ENCODE measurements at places on chromosomes 3 and 15.

GRCh38 chr15:56366211-56366610 is 985 bp downstream of the TEX9 start:
- no peak for DNase-seq

GRCh38 chr3:140942221-140943104 is 827 bp downstream of the SLC25A36 start:
- DNase-seq = peak; percentile 2

DNA sequence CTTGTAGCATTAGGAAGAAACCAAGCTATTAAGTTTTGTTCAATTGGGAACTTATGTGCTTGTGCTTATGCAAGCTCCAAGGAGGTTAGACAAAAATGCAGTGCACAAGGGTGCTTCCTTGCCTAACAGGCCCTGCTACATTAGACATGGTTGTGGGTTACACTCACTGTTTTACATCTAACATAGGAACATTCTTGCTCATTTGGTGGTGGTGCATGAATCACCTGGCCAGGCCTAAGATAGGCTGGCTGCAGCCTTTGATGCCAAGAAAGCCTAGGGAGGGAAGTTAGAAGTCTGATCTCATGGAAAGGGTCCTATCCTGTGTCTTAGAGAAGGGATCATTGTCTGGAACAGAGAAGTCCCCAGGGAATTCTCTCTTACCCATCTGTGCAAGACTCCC is 43.5 kb downstream of the CA12 start:
- no peak for DNase-seq

- DNase-seq = no peak
Measured at GRCh38 chr3:57004229-57004628, 56.2 kb upstream of the SPATA12 start.

GRCh38 chr15:54840621-54841398 is 355.9 kb downstream of the RSL24D1 start:
- DNase-seq = no peak

DNA sequence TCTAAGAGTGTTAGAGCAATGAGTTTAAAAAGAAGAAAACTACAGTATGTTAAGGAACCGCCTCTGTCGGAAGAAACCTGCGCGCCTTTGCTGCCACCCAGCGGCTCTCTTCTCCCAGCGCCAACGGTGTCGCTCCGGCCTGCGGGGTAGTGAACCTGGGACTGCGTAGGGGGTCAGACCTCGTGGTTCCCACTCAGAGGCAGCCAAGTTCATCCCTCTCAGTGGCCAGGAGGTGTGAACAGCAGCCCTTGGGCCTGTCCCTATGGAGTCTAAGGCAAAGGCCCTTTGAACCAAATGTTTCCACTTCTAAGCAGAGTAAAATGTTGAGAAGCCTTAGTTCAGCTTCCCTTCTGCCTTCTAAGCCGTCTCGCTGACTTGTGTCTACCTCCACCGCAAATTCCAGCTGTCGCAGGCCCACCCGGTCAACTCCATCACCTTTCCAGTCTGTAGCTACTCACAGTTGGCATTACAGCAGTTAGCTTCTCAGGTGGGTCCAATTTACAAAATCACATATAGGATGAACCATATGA is 980 bp upstream of the RAB27A start:
- DNase-seq = peak; percentile 66

GRCh38 chr15:41512940-41513505 is 604 bp downstream of the LTK start:
- DNase-seq = no peak

- no peak for DNase-seq
Measured at GRCh38 chr3:158864492-158864891, 62.6 kb downstream of the MFSD1 start.

GRCh38 chr15:96064351-96064756 is 266.1 kb upstream of the NR2F2 start:
- no peak for DNase-seq

GRCh38 chr3:95277613-95278012 is 1214.8 kb downstream of the NSUN3 start:
- DNase-seq = no peak

- no peak for DNase-seq
Measured at GRCh38 chr3:189983612-189984011, 137.1 kb downstream of the P3H2 start.

GRCh38 chr3:171977441-171977840 is 61.9 kb upstream of the FNDC3B start:
- DNase-seq = no peak

- DNase-seq = no peak
Measured at GRCh38 chr15:61661791-61662190, 398.5 kb downstream of the VPS13C start.

DNA sequence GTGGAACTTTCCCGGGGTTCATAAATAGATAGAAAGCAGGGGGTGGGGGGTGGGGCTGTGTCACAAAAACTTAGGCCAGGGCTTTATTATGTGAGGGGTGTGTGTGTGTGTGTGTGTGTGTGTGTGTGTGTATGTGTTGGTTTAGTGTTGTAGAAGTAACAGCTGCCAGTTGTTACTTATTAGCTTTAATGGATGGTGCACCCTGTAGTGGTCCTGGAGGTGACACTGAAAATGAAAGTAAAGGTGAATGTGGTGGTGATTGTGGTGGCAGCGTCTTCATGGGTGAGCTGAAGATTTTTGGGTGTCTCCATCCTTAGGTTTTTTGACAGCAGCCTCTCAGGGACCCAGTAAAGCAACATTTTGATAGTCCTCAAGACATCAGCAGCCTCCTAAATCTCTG is 449.9 kb downstream of the PDCD6IP start:
- DNase-seq = no peak

DNA sequence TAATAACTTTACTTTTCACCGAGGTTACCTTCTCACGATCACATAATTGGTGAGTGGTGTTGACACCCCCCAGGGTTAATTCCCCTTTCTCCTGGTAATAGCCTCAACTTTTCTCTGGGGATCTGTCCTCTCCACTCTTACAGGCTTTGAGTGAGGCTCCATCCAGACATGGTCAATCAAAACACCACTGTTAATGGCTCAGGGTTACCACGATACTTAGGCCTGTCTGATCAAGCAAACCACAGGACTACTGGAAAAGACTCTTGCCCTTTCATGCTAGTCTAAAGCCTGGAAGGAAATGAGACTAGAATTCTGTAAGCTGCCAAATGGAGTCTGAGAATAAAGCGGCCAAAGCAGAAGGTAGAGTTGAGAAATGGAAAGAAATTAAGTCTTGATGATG is 56.5 kb upstream of the STT3B start:
- no peak for DNase-seq

DNA sequence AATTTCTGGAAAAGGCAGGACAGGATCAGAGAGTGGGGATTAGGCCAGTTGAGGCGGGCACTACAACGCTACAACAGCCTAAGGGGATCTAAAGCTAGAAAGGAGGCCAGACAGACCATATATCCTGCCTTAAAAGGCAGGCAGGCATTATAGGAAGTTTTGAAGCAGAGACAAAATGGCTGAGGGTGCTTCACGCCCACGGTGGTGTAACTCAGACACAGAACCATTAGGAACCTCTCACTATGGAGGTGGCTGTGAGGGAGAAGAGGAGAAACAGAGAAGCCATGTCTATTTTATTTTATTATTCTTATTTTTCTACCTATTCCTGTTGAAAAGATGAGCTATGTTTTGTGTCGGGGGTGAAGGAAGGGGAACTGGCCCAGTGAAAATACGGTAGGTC is 2.1 kb upstream of the USP4 start:
- no peak for DNase-seq

DNA sequence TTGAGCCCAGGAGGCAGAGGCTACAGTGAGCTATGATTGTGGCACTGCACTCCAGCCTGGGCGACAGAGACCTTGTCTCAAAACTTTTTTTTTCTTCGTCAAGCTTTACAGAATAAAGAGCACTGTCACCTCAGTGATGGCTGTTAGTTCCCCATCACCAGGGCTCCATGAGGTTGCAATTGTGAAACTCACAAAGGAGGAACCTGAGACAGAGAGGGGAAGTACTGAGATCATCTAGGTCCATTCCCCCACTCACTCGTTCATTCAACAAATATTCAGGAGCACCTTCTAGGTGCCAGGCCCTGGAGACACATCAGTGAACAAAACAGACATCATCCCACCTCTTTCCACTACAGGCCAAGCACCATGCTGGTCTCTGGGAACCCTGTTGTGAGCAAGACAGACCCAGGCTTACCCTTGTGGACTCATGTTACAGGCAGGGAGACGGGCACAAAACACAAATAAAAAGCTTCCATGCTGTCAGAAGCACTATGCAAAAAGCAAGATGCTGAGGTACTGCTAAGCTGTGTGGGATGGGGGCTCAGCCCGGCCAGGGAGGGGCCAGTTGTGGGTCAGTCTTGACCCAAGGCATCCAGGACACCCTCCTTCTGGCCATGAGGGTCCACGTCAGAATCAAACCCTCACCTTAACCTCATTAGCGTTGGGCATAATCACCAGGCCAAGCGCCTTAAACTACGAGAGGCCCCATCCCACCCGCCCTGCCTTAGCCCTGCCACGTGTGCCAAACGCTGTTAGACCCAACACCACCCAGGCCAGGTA is 2.1 kb upstream of the RHO start:
- no peak for DNase-seq

GRCh38 chr3:53823026-53823955 is 22.9 kb downstream of the CHDH start:
- no peak for DNase-seq

DNA sequence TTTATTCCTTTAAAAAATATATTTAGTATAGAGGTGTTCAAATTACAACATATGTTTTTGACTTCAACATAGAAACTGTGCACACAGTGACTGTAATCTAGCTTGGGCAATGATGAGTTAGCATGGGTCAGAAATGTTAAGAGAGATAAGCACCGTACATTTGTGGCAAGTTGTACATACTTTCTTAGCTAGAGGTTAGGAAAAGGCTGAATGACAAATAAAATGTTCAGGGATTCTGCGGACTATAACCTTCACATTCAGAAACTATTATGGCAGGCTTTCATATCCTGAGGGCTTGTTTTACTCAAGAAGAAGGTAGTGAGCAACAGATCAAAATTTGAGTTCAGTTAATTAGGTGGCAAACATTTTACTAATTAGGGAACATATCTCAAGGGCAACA is 379.7 kb upstream of the EPHA6 start:
- no peak for DNase-seq

- no peak for DNase-seq
Measured at GRCh38 chr3:79497447-79498111, 270.2 kb downstream of the ROBO1 start.

Measured in stimulated activated CD8-positive, alpha-beta memory T cell treated with anti-CD3 and anti-CD28 coated beads, Interleukin-15, amount 100 ng/mL, for 4 hours (primary cell).